Type B pancreatic cell (in vitro differentiated cells): ENCODE measurements at places on chromosomes 4 and X.

DNA sequence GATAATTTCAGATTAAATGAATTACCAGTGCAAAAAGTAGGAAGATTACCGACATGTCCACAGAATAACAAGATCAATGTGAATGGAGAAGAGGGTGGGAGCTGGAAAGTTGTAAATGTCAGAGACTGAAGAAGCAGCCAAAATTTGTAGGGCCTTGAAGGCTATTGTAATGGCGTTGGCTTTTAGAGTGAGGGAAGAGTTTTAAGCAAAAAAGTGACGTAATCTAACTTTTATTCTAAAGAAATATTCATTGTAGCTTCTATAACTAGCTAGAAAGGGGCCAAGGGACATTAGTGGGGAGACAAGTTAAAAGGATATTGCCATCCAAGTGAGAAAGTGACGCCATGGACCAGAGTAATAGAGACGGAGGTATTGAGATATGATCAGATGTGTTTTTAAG lies 63.3 kb upstream of the PCDH7 start:
- DNase-seq: no peak

- DNase-seq: no peak
Measured at GRCh38 chr4:144480068-144480467, 165.9 kb upstream of the HHIP start.

DNA sequence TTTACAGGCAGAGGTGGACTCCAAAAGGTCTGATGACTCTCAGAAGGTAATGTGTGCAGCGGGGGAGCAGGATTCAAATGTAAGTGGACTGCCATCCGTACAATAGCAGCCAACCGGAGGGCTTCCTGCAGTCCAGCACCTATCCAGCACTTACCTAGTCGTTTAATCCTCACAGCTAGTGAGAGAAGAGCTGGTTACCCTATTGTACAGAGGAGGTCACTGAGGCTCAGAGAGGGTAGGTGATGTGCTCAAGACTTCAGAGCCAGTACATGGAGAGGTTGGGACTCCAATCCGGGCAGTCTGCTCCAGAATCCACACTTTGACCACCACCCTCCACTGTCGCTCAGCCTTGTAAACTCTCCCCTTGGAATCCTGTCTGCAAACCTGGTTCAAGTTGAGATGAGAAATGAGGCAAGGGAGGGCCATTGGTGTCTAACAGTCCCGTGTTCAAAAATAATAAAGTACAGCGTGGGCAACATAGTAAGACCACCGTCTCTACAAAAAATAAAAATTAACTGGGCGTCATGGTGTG lies 22.5 kb upstream of the JAKMIP1 start:
- no peak for DNase-seq

DNA sequence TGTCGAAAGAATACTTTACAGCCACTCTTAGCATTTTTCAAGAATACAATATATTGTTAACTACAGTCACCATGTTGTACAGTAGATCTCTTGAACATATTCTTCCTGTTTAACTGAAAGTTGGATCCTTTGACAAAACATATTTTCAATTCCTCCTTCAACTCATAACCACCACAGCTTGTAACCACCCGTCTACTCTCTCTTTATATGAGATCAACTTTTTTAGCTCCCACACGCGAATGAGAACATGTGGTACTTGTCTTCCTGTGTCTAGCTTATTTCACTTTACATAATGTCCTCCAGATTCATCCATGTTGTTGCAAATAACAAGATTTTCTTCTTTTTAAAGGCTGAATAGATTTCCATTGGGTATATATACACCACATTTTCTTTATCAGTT lies 338.3 kb upstream of the IGFBP7 start:
- no peak for DNase-seq

GRCh38 chrX:105211066-105211575 lies 9.4 kb downstream of the TEX13A start:
- DNase-seq: no peak

- DNase-seq: no peak
Measured at GRCh38 chrX:71989768-71990426, 79.3 kb downstream of the NHSL2 start.
